NCI-H2171 treated with DMSO at 0.1 percent for 48 hours (cell line): ENCODE measurements at places on chromosomes 6 and 20.

GRCh38 chr20:49484180-49485140 is 2.0 kb upstream of the KCNB1 start:
- DNase-seq, result peak; percentile 90

DNA sequence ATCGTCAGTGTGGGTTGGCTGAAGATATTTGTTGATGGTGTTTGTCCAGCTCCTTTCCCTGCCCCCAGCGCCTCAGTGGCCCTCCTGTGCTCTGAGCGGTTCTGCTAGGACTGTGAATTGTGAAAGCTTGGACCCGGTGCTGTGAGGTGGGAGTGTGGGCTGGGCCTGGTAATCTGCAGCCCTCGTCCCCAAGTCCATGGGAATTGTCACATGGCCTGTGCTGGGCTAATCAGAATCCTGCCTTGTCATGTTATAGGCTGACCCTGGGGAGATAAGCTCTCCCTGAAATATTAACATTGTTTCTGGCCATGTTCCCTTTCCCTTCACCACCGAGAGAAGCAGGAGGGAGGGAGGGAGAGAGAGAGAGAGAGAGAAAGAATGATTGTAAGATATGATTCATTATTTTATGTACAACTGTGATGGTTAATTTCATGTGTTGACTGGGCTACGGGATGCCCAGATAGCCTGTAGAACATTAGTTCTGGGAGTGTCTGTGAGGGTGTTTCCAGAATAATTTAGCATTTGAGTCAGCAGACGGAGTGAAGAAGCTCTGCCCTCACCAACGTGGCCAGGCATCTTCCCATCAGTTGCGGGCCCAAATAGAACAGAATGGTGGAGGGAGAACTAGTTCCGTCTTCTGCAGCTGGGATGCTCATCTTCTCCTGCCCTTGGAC is 62.4 kb downstream of the TFAP2C start:
- DNase-seq, result no peak

GRCh38 chr6:56510984-56511531 is 131.6 kb downstream of the DST start:
- DNase-seq, result no peak

DNA sequence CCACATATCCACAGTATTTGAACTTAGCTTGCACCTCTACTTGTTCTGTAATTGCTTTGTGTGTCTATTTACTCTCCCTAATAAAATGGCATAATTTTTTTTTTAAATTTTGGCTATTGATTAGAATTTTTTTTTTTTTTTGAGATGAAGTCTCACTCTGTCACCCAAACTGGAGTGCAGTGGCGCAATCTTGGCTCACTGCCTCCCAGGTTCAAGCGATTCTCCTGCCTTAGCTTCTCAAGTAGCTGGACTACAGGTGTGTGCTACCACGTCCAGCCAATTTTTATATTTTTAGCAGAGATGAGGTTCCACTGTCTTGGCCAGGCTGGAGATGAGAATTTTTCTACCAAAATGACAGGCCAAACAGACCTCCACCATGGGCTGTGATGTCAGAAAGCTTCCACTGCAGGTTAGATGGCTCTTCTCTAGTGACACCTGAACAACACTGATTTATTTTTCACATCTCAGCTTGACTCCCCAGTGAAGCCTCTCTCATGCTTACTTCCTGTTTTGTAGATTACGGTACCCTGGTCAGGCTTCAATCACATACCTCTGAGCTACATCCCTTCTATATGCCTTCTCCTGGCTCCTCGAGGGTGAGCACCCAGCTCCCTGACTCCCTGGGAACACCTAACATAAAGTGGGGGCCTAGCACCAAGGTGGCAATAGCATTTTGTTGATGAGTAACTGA is 112.8 kb downstream of the ARHGAP18 start:
- no peak for DNase-seq

DNA sequence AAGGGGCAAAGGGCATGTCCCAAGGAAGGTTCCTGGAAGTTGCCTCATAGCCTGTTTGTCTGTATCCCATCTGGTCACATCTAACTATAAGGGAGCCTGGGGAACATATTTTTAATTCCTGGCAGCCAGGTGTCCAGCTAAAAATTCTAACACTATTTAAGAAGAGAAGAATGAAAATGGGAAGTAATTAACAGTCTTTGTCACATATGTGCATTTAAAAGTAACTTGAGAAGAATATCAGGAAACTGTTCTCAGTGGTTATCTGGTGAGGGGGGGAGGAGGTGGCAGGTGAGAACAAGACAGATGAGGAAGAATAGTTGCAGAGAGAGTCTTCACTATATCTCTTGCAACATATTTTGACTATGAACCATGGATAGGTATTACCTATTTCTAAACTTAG is 75.5 kb upstream of the ELOVL5 start:
- DNase-seq, result no peak

DNA sequence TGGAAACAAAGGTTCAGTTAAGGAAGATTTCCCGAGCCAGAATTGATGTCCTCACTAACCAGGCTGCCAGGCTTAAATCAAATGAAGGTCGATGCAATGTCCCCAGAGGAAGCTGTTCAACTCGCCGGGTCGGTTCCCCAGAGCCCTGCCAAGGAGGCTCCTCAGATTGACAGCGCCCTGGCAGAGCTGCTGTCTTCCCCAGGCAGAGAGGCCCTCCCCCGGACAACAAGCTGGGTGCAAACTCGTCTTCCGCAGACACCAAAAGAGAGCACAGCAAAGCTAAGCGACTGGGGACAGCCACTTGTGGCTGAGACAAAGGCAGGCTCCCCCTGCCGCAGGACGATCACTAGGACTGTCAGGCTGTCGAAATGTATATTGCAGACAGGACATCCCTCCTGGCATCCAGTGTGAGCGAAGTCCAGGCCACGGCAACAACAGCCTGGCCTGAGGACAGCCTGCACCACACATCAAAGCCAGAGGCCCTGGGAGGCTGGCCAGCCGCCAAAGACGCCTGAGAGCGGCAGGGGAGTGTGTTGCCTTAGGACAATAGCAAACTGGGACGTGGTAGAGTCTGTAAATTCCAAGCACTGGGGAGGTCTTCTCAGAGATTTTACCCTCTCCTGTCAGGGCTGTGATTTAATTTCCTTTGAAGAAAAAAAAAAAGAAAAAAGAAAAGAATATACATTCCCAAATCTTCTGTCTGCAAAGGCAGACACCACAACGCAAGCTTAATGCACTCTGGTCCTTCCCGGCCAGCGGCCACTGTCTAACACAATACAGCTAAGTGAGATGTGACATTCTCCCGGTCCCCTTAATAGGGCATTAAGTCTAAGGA is 99.1 kb downstream of the HIVEP2 start:
- peak; percentile 48 for DNase-seq

- no peak for DNase-seq
These were observed 244.9 kb downstream of the THBS2 start for GRCh38 chr6:169008641-169009257.

DNA sequence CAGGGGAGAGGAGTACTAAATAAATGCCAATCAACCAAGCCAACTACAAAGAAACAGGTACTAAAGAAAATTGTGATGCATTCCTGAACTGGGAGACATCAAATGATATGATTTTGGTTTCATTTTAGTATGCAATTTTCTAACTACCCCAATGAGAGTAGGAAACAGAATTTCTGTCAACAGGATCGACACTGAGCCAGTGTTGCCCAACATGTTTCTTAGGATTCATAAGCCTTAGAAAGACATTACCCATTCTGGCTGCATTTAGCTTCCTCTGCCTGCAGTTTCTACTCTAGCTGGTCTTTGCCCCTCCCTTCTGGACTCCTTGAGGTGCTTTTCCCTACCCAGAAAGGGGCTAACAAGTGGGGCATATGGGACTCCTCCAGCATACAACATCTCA is 49.8 kb downstream of the KCTD20 start:
- no peak for DNase-seq
